ENCODE measurements at places on chromosomes 5 and 9.

GRCh38 chr9:78235256-78235761 is 566 bp upstream of the CEP78 start:
- no peak for DNase-seq

DNA sequence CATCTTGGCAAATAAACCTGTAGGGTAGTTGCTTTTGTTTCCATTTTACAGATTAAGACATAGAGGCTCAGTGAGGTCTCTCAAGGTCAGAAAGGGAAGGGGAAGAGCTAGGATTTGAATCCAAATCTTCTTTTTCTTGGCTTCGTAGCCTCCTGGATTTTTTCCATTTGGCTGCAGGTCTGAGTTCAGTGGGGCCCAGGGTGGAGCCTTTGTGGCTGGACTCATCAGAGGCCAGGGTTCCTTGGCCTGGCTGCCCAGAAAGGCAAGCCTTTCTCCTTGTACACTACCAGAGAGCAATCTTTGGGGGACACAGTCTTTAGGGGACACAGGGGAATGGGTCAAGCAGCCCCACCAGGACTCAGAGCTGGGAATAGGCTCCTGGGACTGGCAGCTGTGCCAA is 10.5 kb upstream of the TRAF1 start:
- DNase-seq: no peak

DNA sequence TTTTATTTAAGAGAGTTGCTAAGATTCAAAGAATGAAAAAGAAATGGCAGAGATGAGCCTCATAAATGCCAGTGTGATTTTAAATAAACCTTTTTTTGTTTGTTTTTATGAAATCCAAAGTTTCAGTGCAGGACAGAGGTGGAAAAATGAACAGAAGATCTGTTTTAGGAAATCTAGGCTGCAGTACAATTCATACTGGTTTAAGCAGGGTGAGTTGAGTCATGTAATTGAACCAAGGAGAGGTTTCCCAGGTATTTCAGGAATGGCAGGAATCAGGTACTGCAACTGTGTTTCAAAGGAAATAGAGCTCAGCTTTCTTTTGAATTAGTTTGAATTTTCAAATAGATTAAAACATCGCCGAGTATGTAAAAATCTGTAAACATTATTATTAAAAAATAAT is 3.0 kb upstream of the ANKRD31 start:
- DNase-seq: no peak

GRCh38 chr9:93701494-93702218 is 125.3 kb downstream of the PHF2 start:
- DNase-seq: no peak

DNA sequence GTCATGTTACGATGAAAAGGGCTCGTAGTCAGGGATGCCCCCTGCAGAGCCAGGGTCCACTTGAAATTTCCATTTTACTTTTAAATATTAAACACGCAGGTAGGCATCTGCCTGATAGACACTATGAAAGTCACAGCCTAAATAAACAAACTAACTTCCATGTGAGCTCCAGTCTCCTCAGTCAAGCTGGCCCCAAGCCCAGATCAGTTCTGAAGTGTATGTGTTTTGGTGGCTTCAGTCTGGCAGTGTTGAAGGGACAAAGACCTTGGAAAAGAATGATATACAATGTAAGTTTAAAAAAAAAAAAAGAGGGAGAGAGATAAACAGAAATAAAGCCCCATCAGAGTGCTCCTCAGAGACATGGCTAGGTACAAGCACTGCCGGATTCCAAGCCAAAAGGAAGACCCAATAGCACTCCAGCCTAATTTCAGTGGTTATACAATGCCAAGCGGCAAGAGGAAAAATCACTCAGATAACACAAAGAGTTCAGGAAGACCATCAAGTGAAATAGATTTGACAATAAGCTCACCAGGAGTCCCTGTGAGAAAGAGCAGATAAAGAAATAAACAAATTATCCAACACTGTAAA is 181.0 kb downstream of the BNC2 start:
- DNase-seq: no peak

DNA sequence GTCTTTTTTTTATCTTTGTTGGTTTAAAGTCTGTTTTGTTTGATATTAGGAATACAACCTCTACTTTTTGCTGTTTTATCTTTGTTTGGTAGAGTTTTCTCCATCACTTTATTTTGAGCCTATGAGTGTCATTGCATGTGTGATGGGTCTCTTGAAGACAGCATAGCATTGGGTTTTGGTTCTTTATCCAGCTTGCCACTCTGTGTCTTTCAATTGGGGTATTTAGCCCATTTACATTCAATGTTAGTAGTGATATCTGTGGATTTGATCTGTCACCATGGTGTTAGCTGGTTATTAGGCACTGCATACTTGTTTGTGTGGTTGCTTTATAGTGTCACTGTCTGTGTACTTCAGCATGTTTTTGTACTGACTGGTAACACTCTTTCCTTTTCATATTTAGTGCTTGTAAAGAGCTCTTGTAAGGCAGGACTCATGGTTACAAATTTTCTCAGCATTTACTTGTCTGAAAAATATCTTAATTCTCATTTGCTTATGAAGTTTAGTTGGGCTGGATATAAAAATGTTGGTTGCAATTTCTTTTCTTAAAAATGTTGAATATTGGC is 845.5 kb downstream of the TLE4 start:
- DNase-seq: no peak
